ENCODE measurements at places on chromosomes 6 and 20. TPM values are rescaled to one million over a fixed set of nuclear protein-coding genes. Genes with fewer than 3 reads are reported as not detected.

Gene PXT1
- 0.17 TPM for total RNA-seq

Gene SLC13A3
- not detected for total RNA-seq

Gene SALL4
- 1.9 TPM for total RNA-seq

Gene RBPJL
- not detected for total RNA-seq

Gene WFDC2
- 1.1 TPM for total RNA-seq

Gene STMND1
- total RNA-seq, result not detected

DNA sequence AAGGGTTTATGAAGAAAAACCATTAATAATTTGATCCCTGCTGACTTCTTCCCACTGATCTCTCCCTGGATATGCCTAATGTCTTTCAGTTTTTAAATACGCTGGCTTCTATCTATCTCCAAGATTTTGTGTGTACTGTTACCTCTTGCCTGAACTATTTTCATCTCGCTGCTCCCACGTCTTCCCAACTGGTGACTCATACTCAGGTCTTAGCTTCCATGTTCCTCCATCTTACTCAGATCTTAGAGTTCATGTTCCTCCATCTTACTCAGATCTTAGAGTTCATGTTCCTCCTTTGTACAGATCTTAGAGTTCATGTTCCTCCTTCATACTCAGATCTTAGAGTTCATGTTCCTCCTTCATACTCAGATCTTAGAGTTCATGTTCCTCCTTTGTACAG is 21.6 kb downstream of the GPR6 start:
- no peak overlapping the region for H3K27ac ChIP-seq
- no peak for DNase-seq
- H3K4me1 ChIP-seq, result no peaks in the 10 kb centered on the region
- no peak overlapping the region for H3K4me3 ChIP-seq
- H3K36me3 ChIP-seq, result no peaks in the 10 kb centered on the region

GRCh38 chr6:25156123-25156522 is 123.1 kb upstream of the CARMIL1 start:
- DNase-seq, result no peak
- no peak overlapping the region for H3K27ac ChIP-seq
- H3K4me1 ChIP-seq, result no peaks in the 10 kb centered on the region

DNA sequence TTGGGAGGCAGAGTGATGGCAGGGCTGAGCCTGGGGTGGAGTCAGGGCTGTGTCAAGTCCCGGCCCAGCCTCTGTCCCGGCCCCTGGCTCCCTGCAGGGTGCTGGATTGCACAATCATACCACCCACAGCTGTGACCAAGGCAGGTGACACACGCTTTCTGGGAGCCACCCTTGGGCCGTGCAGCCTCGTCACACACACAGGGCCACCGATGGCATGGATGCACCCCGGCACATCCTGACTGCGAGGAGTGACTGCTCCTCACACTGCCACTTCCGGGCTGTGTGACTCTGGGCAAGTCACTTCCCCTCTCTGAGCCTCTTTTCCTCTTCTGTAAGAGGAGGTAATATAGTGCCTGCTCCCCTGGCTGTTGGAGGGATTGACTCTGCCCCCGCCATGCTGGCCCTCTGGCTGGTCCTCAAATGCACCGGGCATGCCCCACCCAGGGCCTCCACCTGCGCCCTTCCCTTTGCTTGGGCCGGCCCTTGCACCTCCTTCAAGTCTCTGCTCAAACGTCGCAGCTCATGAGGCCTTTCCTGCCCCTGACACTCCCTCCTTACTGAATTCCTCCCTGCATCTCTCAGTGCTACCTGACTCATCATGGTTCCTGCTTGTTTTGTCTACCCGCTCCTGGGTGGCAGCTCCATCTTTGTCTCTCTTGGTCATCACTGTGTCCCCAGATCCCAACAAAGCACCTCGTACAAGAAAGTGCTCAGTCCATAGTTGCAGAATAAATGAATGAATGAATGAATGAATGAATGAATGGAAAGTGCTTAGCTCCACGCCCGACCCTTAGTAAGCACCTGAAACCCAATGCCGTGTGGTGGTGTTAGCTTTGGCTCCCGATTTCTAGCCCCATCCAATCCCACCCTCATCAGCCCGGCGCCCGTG is 93.5 kb downstream of the CEBPB start:
- no peak overlapping the region for H3K4me3 ChIP-seq
- DNase-seq, result peak; percentile 74
- H3K4me1 ChIP-seq, result peaks cover 52% of the 10 kb centered on the region
- peak overlapping the region; percentile 91 for H3K27ac ChIP-seq
- H3K36me3 ChIP-seq, result no peaks in the 10 kb centered on the region
- H3K27me3 ChIP-seq, result no peaks in the 10 kb centered on the region

- no peak overlapping the region for H3K27ac ChIP-seq
- no peaks in the 10 kb centered on the region for H3K4me1 ChIP-seq
- DNase-seq, result no peak
- H3K27me3 ChIP-seq, result no peaks in the 10 kb centered on the region
- no peak overlapping the region for H3K4me3 ChIP-seq
Observed at GRCh38 chr20:9321007-9321406, 193.4 kb upstream of the LAMP5 start.

- H3K27ac ChIP-seq, result no peak overlapping the region
- H3K27me3 ChIP-seq, result no peaks in the 10 kb centered on the region
- peaks cover 7% of the 10 kb centered on the region for H3K4me1 ChIP-seq
- no peak for DNase-seq
Observed at GRCh38 chr6:56959938-56960337, 5.0 kb downstream of the BEND6 start.

DNA sequence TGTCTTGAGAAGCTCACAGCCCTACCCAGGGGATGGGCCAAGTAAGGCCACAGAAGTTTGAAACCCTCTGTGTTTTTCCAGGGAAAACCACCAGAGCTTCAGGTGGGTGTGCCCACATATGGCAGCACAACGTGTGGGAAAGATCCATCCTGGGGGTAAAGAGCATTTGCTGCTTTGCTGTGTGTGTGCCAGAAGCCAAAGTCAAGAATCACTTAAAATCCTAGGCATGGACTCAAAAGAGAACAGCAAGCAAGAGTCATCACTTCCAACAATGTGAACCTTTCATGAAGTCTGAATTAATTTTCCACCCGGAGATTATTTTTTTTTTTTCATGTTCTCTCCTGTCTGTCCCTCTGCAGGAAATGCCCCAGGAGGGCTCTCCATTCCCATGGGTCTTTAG is 308.2 kb upstream of the SGK1 start:
- H3K27ac ChIP-seq, result no peak overlapping the region
- H3K4me1 ChIP-seq, result no peaks in the 10 kb centered on the region
- no peaks in the 10 kb centered on the region for H3K27me3 ChIP-seq
- H3K36me3 ChIP-seq, result no peaks in the 10 kb centered on the region
- no peak for DNase-seq
- H3K4me3 ChIP-seq, result no peak overlapping the region

- no peak overlapping the region for H3K27ac ChIP-seq
- no peaks in the 10 kb centered on the region for H3K27me3 ChIP-seq
- H3K36me3 ChIP-seq, result no peaks in the 10 kb centered on the region
- no peak for DNase-seq
- no peak overlapping the region for H3K4me3 ChIP-seq
- peaks cover 8% of the 10 kb centered on the region for H3K4me1 ChIP-seq
Observed at GRCh38 chr6:2968600-2969135, 2.7 kb downstream of the SERPINB6 start.

- DNase-seq, result no peak
- no peak overlapping the region for H3K27ac ChIP-seq
- H3K4me1 ChIP-seq, result no peaks in the 10 kb centered on the region
Observed at GRCh38 chr6:135664527-135664926, 167.0 kb upstream of the AHI1 start.

- no peak for DNase-seq
- H3K4me1 ChIP-seq, result no peaks in the 10 kb centered on the region
- H3K4me3 ChIP-seq, result no peak overlapping the region
- no peaks in the 10 kb centered on the region for H3K36me3 ChIP-seq
- peaks cover 21% of the 10 kb centered on the region for H3K27me3 ChIP-seq
- no peak overlapping the region for H3K27ac ChIP-seq
Observed at GRCh38 chr20:40449144-40449690, 239.8 kb downstream of the MAFB start.

- no peak overlapping the region for H3K27ac ChIP-seq
- H3K27me3 ChIP-seq, result no peaks in the 10 kb centered on the region
- no peak for DNase-seq
- no peak overlapping the region for H3K4me3 ChIP-seq
Observed at GRCh38 chr6:8947900-8948299, 512.6 kb upstream of the SLC35B3 start.

DNA sequence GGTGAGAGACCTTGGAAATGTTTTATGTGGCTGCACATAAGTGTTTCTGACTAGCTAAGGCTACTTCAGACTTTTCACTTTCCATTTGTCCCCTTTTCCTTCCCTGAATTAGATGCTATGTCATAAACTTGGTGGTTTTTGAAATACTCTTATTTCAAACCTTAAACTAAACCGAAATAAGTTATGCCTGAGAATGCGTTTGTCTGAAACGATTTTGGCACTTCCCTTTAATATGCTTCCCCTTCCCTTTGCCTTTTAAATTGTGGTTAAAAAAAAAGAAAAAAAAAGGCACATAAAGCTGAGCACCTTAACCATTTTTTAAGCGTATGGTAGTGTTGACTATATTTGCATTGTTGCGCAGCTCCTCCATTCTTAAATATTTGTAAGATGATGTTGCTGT is 14.3 kb downstream of the ZNF451 start:
- no peak for DNase-seq
- H3K36me3 ChIP-seq, result peaks cover 31% of the 10 kb centered on the region
- no peaks in the 10 kb centered on the region for H3K4me1 ChIP-seq
- H3K27me3 ChIP-seq, result no peaks in the 10 kb centered on the region
- H3K27ac ChIP-seq, result no peak overlapping the region

DNA sequence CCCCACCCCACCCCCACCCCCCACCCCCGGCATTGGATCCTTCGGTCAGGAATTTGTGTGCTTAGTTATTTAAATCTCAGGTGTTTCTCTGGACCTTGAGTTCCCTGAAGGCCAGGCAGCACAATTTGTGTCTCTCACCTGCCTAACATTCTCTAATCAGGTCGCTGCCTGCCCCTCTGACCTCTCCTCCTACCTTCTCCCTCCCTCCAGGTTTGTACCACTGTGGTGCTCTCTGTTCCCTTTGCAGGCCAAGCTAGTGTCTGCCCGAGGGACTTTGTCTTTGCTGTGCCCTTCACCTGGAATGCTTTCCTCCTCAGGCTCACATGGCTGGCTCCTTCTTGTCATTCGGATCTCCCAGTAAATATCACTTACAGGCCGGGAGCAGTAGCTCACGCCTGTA is 131.4 kb upstream of the SLC2A12 start:
- H3K27me3 ChIP-seq, result no peaks in the 10 kb centered on the region
- no peaks in the 10 kb centered on the region for H3K4me1 ChIP-seq
- DNase-seq, result no peak

Data from HCT116 (cell line).